ENCODE measurements at places on chromosomes 12 and 14.

GRCh38 chr14:64865109-64865508 is 14.6 kb downstream of the SPTB start:
- no peak for DNase-seq

DNA sequence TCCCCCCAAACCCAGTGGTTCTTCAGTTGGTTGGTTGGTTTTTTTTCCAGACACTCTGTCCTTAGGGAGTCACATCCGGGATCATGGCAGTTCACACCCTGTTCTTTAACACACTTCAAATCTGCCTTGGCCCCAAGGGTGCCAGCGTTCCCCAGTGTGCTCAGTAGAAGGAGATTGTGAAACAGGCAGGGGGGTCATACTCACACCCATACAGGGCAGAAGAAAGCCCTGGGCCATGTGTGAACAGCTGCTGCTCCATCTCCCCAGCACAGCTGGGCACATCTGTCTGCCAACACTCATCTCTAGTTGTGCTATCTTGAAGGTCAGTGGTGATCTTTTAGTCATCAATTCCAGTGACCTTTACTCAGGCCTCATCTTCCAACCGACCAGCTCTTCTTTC is 64.4 kb upstream of the FUT8 start:
- no peak for DNase-seq

- DNase-seq = no peak
These were observed 443.9 kb downstream of the TMEM132D start for GRCh38 chr12:129459886-129460285.

- no peak for DNase-seq
These were observed 30.5 kb downstream of the RAB35 start for GRCh38 chr12:120085920-120086645.

DNA sequence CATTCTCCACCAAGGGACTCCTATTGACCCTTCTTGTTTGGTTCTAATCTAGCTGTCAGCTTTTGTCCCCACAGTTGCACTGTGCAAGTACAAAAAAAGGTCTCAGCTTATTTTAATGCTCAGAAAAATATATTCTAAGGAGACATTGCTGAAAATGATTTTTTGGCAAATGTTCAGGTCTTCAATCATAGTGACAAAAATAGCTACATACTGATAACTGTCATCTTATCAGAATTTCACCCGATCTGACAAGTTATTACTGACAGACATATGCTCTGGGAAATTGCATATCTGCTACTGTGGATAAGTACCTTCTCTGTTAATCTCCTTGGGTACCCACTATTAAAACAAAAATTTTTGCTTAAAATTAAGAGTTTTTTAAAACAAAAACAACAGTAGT is 263.6 kb downstream of the FLRT2 start:
- DNase-seq = no peak

DNA sequence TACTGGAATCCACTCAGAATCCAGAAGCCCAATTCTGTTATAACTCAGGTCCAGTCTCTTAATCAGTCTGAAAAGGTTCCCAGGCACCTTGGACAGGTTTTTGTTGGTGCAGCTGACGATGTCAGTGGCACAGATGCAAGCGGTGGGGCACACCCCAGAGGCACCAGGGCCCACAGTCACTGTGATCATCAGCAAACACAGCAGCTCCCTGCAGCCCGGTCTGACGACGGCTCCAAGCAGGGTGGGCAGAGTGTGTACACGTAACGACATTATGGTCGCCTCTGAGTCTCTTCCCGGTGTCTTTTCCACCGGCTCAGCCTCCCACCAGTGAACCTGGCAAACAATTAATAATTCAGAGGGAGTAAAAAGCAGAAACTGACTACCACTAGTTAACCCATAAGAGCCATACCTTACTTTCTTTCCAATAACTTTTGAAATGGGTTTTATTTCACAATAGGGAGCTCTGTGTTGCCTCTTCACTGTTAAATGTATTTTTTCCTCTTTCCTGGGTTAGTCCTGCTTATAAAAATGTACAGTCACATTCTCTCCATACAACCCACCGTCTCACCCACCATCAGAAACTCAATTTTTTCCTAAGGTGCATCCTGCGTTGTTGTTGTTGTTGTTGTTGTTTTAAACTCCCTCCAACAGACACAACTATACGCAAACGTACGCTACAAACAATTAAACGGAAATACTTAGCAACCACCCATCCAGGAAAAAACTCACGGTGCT is 521 bp upstream of the PCED1B start:
- DNase-seq = peak; percentile 26

DNA sequence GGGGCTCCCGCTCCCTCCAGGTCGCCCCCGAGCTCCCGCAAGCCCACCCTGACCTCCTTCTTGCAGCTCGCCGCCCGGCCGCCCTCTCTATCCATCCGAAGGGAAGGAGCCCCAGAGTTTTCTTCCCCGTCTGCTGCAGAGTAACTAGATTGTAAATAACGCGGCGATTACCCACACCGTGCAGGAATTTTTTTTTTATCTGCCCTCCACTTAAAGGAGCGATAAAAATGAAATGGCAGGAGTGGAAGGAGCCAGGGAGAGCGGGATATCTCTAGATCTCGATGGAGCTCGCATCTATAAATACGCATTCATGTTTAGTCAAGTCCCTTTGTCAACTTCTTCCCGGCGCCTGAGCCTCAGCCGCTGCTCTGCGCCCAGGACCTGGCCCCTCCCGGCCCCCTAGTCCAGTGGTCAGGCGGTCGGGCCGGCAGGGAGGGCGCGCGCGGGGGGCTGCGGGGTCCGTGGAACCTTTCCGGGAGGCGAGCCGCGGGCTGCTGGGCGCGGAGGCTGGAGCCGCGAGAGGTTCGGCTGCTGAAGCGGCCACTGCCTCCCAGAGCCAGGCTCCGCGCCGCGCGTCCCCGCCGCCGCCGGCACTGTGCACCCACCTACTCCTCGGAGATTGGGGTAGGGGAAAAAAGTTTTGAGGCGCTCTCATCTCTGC is 386.0 kb downstream of the BCAT1 start:
- no peak for DNase-seq

- no peak for DNase-seq
These were observed 103.5 kb downstream of the FGD4 start for GRCh38 chr12:32502693-32503502.

DNA sequence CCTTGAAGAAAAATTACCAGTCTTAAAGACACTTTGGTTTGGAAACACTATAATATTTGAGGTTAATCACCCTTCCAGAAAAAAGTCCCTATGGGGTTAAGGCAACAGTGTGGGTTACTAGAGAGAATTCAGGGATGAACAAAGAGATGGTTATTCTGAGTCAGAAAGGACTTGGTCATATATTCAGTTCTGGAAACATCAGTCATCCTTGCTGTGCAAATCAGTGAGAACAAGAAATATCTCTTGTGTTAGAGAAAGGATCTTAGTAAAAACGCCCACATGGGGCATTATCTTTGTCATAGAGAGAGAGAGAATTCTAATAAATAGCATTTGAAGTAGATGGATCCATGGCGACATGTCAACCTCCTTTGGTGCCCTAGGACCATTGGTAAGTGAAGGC is 59.4 kb upstream of the E2F7 start:
- no peak for DNase-seq

DNA sequence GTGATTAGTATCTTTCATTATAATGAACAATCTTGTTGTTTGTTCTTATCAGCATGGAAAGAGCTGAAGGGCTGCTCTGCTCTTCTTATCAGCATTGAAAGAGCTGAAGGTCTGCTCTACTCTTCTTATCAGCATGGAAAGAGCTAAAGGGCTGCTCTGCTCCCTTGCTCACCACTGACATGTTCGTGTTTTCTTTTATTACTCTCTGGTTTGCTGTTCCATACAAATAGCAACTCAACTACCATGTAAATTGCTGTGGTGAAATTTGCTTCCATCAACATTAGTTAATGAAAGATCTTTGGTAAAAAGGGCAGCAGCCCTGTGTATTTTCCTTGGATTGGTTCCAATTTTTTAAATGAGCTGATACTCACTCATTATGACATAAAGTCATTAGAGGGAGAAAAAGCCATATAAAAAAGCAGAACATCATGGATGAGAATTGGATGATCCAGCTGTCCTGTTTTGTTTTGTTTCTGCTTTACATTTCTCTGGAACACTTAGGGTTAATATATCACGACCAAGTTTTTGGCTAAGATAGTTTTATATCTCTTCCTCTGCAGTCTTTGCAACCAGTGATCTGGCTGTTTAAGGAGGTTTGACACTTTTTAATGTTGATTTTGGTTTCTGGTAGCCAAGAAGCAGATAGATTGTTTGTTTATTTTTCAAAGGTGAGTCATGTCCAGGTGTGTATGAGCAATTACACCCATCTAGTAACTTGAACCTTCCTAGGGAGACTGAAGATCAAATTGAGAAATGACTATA is 356.6 kb downstream of the CEP128 start:
- DNase-seq = no peak

DNA sequence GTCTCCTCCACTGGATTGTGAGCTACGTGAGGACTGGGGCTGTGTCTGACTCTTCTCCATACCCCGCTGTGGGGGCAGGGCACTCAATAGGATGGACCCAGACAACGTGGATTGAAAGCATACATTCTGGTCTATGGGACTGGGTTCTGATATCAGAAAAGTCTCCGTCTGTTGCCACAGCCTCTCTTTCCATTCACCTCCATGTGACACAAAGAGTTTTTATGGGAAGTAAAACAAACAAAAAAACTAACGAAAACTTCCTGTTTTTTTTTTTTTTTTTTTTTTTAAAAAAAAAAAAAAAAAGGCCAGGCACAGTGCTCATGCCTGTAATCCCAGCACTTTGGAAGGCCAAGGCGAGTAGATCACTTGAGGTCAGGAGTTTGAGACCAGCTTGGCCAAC is 44.7 kb downstream of the SLC8A3 start:
- no peak for DNase-seq

DNA sequence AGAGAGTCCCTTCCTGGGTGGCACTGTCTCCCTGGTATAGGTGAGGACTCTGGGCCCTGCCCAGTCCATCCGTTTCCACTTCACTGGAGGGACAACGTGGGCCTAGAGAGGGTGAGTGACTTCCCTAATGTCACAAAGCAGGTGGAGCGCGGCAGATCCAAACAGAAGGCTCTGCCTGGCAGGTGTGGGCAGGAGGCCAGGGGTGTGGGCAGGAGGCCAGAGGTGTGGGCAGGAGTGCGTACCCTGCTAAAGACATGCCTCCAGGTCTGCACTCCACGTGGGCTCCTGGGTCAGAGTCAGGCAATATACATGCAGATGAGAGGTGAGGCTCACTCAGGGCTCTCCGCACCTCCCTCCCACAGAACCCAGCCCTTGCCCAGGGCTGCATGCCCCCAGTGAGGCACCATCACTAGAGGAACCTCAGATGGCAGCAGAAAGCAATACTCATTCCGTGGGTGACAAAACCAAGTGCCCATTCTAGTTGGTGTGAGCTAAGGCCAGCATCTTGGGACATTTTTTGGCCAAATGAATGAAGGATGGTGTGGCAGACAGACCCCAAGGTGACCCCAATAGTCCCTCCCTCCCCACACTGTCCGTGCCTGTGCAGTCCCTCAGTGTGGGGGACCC is 271.6 kb upstream of the RTL1 start:
- DNase-seq = no peak

- no peak for DNase-seq
These were observed 185.8 kb downstream of the EGLN3 start for GRCh38 chr14:33764876-33765650.

Measured in stimulated activated CD8-positive, alpha-beta memory T cell treated with anti-CD3 and anti-CD28 coated beads, Interleukin-12 subunit alpha, Interleukin-12 subunit beta, amount 100 ng/mL, for 1 hour (primary cell).